ENCODE measurements at places on chromosomes 2 and 18. TPM values are rescaled to one million over a fixed set of nuclear protein-coding genes. Genes with fewer than 3 reads are reported as not detected.

- DNase-seq, result no peak
These were observed 540.6 kb upstream of the GCFC2 start for GRCh38 chr2:76251342-76251741.

The COA5 gene
- total RNA-seq, result 20.1 TPM

- DNase-seq, result no peak
These were observed 6.7 kb downstream of the SLC66A2 start for GRCh38 chr18:79944746-79945117.

The CRYGC gene
- total RNA-seq, result not detected

- DNase-seq, result no peak
These were observed 1.9 kb upstream of the SYT4 start for GRCh38 chr18:43279015-43279744.

DNA sequence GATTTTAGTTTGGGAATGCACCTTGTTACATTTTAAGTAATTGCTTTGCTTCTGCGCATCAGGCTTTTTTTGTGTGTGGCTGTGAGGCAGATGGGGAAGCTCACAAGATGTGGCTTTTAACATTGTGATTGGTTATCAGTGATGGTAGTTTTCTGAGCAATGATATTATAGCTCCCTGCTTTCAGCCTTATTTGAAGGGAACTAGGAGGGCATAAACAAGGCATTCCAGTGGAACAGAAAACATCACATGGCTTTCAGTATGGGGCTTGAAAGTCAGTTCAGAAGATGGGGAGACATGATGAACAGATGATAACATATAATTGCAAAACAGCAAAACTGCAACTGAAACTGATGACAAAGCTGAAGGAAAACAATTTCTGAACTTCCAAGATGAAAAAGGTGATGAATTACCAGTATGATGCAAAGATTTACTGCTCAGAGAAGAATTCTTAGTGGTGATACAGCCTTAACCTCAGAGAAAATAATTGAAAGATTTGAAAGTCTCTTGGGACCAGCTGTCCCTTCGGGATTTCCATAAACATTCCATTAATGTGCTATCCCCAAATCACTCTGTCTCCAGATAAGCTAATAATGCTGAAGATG lies 439.7 kb downstream of the RND3 start:
- DNase-seq, result no peak

DNA sequence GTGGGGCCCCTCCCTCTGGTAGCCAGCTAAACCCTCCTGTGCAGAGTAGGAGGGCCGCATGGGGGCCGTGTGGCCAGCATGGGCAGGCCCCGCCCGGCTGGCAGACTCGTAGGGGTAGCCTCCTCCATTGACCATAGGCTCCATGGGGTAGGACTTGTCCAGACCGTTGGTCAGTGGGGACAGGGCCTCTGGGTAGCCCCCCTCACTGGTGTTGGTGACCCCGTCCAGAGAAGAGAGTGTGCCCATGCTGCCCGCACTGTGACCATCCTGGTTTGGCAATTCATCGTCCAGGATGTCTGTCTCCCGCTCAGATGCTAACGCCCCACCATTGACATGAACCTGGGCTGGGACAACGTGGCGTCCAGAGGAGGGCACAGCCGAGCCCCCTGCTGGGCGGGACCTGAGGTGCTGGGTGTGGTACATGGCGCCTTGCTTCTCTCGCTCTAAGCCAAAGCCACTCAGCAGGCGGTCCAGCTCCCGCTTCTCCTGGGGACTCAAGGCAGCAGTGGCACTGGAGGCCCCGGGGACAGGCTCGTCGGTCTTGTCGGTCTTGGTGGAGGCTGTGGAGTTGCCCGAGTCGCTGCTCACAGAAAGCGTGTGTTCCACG lies 154.3 kb downstream of the TNS1 start:
- DNase-seq, result no peak

DNA sequence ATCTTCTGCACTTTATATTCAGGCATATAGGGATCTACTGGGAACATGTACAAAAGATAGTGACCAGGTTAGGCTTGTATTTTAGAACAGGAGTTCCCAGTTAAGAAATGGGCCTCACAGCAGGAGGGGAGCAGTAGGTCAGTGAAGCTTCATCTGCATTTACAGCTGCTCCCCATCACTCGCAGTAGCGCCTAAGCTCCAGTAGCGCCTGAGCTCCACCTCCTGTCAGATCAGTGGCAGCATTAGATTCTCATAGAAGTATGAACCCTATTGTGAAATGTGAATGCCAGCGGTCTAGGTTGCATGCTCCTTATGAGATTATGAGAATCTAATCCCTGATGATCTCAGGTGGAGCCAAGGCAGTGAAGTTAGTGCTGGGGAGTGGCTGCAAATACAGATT lies 224.4 kb upstream of the CYRIA start:
- no peak for DNase-seq

GRCh38 chr2:113282747-113283533 lies 4.2 kb upstream of the PAX8 start:
- peak; percentile 84 for DNase-seq
